ENCODE measurements at places on chromosomes 13 and 19.

GRCh38 chr13:46295491-46296114 is 83.9 kb downstream of the LRRC63 start:
- no peak for DNase-seq

DNA sequence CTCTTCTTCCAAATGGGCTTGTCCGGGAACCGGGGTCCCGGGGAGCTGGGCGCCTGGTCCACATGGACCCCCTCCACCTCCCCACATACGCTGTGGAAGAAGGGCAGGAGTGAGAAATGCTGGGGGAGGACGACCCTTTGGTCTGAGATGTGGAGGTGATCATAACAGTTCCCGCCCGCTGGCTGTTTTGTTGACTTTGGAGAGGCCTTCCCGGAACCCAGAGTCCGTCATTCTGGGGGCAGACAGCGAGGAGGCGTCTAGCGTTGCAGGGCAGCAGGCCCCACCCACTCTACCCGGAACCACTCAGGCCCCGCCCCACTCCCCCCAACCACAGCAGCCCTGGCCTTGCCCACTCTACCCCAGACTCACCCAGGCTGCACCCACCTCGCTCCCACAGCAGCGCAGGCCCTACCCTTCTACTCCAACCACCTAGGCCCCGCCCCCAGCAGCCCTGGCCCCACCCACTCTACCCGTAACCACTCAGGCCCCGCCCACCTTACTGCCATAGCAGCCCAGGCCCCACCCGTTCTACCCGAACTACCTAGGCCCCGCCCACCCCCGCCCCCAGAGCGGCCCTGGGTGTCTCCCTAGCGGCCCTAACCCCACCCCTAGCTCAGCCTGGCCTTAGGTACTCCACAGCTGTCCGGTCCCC is 7.1 kb downstream of the GPR108 start:
- no peak for DNase-seq

GRCh38 chr19:3644351-3645066 is 17.9 kb upstream of the CACTIN start:
- DNase-seq: peak; percentile 76

- DNase-seq: no peak
These were observed 338.6 kb upstream of the TMTC4 start for GRCh38 chr13:101013245-101013644.

GRCh38 chr13:95677564-95678266 is 776 bp downstream of the DNAJC3 start:
- DNase-seq: peak; percentile 45

DNA sequence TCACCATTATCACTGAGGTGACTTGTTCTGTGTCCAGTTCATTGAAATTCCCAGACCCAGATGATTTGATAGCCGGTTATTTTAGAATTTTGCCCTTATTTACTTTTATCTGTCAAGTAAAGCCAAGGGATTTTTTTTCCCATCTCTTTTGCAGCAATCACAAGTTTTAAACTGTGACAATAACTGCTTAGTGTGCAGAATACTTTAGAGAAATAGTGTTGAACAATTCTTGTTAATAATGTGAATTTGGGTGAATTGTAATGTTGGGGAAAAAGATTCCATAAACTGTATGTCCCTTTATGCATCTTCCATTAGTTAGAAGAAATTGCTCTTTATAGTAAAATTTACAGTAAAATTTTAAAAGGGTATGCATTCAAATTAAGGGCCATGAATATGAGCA is 79.5 kb downstream of the SLITRK6 start:
- no peak for DNase-seq

DNA sequence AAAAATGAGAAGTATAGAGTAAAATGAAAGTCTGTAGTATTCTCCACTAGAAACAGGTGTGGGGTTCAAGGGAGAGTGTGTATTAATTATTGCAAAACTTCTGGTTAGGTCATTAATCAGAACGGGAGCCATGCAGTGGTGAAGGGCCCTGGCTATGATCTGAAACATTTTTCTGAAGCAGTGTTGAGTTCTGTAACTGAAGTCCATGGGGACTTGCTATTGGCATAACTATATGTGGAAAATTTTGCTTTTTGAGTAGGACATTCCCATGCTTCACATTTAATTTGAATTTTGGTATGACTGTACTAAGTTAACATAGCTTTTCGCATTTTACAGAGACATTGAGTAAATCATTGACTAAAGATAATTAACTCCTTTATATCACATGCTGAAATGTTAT is 67.5 kb downstream of the LRCH1 start:
- DNase-seq: no peak

DNA sequence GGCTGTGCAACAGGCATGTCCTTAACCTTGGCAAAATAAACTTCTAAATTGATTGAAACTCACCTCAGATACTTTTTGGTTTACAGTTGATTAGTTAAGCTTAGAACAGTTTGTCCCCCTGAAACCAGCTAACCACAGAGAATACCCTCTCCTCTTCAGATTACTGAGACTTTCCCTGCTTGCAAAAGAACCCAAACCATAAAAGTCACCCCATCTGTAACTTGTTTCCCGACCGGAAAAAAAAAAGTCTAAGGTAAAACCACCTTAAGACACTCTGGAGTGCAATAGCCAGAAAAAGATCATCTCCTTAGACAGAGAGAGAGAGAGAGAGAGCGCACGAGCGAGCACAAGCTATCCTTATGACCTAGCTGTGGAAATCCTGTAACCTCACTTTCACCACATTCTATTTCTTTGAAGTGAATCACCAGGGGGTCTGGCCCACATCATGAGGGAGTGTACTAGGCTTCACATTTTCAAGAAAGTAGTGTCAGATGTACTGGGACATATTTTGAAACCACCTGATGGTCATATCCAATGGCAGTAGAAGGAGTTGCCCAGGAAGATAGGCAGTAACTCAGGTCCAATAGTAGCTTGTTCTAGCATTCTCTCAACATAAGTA is 11.1 kb upstream of the GTF2F2 start:
- DNase-seq: no peak

- no peak for DNase-seq
These were observed 8.7 kb upstream of the CEACAM18 start for GRCh38 chr19:51469629-51470028.

GRCh38 chr13:74135326-74136083 is 1.3 kb upstream of the KLF12 start:
- DNase-seq: peak; percentile 85

GRCh38 chr13:49877629-49878218 is 58.4 kb downstream of the SPRYD7 start:
- DNase-seq: no peak

GRCh38 chr13:48400850-48401291 is 12.0 kb downstream of the LPAR6 start:
- peak; percentile 13 for DNase-seq

GRCh38 chr13:99246100-99246499 is 12.1 kb downstream of the GPR18 start:
- peak; percentile 22 for DNase-seq

DNA sequence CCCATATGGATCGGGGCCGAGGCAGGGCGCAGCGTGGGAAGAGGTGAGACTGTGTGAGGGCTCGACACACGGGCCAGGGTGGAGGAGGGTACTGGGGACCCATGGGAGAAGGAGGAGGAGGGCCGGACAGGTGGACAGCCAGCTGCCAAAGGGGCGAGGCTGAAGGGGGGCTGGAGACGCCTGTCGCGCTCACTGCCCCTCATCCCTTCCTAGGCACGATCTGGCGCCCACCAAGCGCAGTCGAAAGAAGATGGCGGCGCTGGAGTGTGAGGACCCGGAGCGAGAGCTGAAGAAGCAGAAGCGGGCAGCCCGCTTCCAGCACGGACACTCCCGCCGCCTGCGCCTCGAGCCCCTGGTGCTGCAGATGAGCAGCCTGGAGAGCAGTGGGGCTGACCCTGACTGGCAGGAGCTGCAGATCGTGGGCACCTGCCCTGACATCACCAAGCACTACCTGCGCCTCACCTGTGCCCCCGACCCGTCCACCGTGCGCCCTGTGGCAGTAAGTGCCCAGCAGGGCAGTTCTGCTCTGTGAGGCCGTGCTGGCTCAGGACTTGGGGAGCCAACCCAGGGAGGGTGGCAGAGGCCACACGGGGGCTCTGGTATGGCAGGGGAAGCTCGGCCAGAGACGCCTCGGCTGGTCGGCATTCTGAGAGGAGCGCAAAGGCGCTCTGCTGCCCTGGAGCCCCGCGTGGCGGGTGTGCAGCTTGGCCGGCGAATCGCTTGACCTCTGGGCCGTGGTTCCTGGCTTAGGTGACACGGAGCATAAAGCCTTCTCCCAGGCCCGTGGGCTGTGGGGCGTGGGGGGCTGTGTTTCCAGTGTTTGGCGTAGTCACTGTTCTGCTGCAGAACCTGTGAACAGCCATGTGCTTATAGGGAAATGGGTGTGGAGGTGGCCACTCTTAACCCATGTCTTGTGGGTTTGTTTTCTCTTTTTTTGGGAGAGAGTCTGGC is 6.9 kb downstream of the LENG9 start:
- DNase-seq: no peak

DNA sequence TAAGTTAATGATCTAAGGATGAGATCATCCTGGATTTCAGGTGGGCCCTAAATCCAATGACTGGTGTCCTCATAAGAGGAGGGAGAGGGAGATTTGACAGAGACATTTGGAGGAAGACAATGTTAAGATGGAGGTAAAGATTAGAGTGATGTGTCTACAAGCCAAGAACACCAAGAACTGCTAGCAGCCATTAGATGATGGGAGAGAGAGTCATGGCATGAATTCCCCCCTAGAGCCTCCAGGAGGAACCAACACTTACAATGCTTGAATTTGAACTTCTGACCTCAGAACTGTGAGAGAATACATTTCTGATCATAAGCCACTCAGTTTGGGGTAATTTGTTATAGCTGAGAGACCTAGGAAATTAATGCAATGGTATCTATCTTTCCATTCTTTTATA is 68.1 kb upstream of the RFXAP start:
- no peak for DNase-seq

DNA sequence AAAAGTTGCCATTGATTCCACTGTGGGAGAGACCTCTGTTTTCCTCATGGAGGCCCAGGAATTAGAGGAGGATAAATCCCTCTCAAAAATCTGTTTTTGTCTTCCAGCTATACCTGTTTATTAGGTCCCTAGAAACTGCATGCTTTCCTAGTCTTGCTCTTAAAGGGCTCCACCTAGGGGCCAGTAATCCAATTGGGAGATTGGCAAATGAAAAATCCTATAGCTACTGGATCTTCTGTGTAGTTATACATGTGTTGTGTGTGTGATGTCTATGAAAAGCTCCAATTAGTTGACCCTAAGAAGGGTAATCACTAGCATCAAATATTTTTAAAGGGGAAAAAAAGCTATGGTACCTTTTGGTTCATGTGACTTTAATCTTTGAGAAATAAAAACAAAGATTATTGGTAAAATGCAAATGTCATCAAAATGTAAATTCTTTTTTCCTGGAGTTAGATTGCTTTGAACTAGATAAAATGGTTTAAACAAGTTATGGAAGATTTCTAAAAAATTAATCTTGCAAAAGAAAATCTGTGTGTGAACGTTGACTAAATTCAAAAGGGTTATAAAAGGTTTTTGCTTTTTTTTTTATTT is 63.4 kb upstream of the C1QTNF9B start:
- no peak for DNase-seq

- DNase-seq: no peak
These were observed 13.4 kb downstream of the MBD3L2B start for GRCh38 chr19:7007859-7008258.

GRCh38 chr13:46953941-46954340 is 57.1 kb upstream of the HTR2A start:
- no peak for DNase-seq

DNA sequence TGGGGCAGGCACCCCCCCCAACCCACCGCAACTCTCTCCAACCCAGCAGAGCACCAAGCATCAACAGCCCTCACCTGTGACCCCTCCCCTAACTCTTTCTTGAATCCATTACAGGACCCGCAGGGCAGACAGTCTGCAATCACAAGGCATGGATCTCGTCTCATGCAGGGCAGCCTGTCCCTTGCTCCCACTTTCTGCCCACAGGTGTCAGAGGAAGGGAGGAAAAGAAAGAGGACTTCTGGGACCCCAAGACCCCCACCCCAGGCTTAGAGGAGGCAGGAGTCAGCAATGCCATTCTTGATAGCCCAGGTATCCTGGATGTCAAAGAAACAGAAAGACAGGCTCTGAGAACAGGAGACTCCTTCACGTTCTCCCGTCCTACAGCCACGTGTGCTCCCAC is 47.4 kb upstream of the TUBGCP3 start:
- no peak for DNase-seq

DNA sequence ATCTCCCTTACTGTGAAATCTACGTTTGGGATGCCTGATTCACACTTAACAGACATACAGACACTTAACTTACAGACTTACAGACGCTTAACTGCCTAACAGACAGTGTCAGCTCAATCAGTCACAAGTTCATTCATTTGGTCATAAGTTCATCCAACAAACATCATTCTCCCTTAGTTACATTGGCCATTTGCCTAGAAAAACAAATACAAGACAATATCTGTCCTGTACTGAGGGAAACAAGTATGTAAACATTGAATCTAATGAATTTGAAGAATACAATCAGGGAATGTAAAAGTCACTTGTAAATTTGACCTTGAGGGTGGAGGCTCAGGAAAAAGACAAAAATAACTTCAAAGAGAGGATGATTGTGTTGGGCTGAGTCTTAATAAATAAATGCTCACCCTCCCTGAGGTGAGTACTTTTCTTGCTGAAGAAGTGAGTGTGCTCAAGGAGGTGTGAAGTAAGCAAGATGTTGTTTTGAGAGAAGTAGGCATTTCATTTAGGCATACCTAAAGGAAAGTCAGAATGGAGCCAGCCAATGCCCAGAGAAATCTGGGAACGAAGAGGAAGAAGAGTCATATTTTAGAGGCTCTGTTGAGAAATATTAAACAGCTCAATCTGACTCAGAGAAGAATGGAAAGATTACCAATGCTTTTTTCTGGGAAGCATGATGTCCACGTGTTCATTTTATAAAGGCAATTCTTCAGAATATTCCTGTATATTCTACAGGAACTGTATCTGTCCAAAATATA is 958.4 kb upstream of the SLC10A2 start:
- DNase-seq: no peak

- peak; percentile 32 for DNase-seq
These were observed 2.0 kb upstream of the KLF12 start for GRCh38 chr13:74136084-74136658.

DNA sequence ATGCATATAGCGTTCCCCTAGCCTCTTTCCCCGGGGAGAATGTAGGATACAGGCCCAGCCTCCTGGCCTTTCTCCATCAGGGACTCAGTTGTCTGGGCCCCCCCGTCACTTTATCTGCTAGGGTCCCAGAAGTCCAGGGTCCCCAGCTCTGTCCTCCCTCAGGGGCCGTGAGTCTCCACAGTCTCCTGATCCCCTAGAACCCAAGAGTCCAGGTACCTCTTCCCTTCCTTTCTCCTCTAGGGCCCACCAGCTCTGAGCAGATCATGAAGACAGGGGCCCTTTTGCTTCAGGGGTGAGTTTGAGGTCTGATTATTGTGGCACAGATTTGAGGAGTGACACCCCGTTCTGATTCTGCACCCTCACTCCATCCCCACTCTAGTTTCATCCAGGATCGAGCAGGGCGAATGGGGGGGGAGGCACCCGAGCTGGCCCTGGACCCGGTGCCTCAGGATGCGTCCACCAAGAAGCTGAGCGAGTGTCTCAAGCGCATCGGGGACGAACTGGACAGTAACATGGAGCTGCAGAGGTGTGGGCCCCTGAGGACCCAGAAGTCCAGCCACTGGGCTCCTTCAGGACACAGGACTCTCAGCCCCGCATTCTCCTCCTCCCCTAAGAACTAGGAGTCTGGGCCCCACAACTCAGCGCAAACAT is 758 bp downstream of the BAX start:
- DNase-seq: no peak

Data from AG08396 (cell line).